ENCODE measurements at places on chromosomes 6 and 20. TPM values are rescaled to one million over a fixed set of nuclear protein-coding genes. Genes with fewer than 3 reads are reported as not detected.

Gene GTSF1L
- total RNA-seq, result not detected

Gene MAP7
- total RNA-seq, result 1.5 TPM

DNA sequence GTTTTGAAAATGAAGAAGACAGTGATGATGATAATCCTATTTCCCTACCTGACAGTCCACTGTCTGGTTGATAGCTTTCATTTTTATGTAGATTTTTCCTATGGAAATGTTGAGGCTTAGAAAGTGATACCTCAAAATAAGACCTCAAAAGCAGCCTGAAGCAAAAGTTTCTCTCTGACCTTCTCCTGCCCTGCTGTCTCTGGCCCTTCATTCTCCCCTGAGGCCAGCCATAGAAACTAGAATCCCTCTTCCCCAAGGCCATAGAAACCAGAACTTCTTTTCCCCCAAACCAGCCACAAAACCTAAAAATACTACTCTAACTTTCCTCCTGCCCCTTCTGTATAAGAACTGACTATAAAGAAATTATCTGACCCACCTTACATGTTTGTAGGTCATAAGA lies 52.6 kb upstream of the GCM1 start:
- no peak for DNase-seq

DNA sequence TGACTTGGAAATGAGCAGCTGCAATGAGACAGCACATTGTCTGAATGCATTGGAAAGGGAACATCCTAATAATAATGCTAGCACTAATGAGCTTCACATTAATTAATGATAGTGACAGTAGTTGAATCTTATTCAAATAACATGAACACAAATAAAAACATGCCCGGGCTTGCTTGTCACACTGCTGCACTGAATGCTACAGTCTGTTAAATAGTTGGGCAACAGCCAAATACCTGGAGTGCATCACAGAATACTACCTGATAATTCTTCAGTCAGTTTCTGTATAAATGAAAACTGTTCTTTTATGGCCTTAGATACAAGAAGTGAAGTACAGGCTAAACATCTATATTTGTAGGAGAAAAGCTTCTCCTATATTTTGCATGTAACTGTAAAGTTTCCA lies 458.7 kb downstream of the RNF144B start:
- no peak for DNase-seq
